ENCODE measurements at places on chromosomes 11 and 22.

- no peak for DNase-seq
These were observed at the start of gene SMIM45 for GRCh38 chr22:41951898-41952474. TSS of gene SMIM45 (plus strand) at chr22:41952150.

GRCh38 chr11:66363187-66363601, 8.4 kb downstream of the SLC29A2 start:
- no peak for DNase-seq

- DNase-seq: no peak
These were observed 20.3 kb upstream of the PGM2L1 start for GRCh38 chr11:74418509-74418895.

DNA sequence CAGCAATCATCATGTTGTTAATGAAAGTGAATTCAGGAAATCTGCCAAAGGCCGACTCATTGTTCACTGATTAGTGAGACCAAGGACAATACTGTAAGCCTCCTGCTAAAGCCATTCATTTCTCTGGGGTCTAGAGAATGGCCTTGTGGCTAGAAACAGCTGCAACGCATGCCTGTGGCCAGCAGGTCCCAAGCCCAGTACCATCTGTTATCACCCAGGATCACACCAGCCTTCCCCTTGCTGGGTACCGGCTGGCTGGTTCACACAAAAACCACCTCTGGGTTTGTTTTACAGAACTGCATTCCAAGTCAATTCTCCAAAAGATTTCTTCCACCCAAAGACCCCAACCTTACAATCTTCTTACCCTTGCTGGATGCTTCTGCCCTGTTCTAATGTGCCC, 1.1 kb downstream of the PLAAT5 start:
- DNase-seq: no peak

DNA sequence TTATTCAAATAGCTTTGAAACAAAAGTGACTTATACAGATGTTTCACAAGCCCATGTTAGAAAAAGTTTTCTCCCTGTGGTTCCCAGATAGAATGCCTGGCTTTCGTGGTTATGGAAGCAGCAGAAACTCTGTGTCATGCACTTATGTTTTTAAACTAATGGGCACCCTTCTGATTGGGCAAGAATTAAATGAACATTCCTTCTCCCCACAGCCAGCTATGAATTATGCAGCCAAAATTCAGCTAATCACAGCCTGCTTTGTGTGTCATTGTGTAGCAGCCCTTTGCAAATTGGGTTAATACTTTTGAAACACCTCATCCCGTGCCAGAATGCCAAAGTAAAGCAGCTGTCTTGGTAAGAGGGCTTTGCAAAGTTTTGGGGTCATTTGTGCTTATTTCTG, 46.9 kb downstream of the PANX1 start:
- no peak for DNase-seq

DNA sequence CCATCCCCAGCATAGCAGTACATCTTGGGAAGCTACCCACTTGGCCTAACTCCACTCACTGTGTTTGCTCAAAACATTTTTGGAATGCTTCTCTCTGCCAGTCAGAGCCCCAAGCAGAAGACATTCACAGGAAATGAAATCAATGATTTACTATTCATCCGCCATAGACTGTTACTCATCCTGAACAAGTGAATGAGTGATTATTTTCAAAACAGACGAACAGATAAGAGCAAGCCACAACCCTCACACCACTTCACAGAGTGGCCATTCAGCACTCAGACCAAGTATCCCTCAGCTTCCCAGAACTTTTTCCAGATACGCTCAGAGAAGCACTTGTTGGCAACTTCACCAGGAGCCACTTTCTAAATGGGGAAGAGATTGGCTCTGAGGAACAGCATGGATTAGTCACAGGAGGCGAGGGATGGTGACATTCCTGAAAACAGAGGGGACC, 13.0 kb upstream of the UBASH3B start:
- no peak for DNase-seq

DNA sequence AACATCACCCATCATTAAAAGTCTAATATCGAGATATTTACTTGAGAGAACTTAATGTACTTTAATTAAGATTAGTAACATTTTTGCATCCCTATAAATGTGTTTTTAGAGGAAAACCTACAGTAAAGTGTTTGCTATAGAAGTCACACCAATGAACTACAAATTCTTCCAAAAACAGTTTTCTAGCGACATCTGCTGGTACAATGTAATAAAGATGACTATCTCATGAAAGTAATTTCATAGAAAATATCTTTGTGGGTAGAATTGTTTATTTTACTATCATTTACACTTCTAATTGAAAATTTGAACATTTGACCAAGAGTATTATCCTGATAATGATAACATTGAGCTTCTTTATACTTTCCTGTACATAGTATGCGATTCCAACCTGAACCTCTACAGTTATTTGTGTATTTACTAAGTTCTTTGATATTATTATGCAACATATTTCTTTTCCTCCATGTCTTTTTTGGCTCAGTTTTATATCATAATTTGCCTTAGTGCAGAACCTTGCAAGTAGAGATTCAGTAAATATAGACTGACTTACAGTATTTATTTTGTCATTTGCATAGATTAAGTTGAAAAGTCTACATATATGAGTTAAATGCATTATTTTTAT, 252.7 kb downstream of the TMEM135 start:
- no peak for DNase-seq

- DNase-seq: no peak
These were observed 204.0 kb upstream of the NECTIN1 start for GRCh38 chr11:119932828-119933562.

- DNase-seq: no peak
These were observed 1.8 kb upstream of the RNF141 start for GRCh38 chr11:10542776-10543175.

GRCh38 chr22:46092670-46093410, 57.5 kb upstream of the PPARA start:
- no peak for DNase-seq

DNA sequence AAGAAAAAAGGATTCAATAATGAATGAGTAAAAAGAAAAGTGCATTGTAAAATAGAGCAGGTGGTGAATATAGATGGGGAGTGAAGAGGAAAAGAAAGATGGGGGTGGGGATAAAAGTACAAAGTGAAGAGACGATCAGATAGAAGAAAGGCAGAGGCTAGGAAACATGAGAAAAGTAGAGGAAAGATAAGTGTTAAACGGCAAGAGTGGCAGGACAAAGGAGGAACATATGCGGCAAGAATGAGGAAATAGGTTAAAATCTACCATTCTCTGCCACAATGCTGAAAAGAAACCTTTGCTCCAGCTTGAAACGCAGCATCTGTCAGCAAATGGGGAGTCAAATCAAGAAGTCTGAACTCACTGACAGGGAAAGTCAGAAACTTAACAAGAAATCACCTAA, 6.8 kb downstream of the FUT4 start:
- no peak for DNase-seq

- no peak for DNase-seq
These were observed 13.8 kb upstream of the LINC01488 start for GRCh38 chr11:69467646-69468045.

- no peak for DNase-seq
These were observed 3.8 kb downstream of the NCF4 start for GRCh38 chr22:36864454-36865215.

- peak; percentile 55 for DNase-seq
These were observed 4.0 kb upstream of the RCOR2 start for GRCh38 chr11:63920939-63921417.

Measured in CD4-positive, alpha-beta T cell (primary cell).